ENCODE measurements at places on chromosomes 7 and 10.

GRCh38 chr7:34311591-34311990 lies 346.4 kb upstream of the NPSR1 start:
- no peak for DNase-seq

GRCh38 chr10:119772334-119772733 lies 46.5 kb downstream of the INPP5F start:
- no peak for DNase-seq

DNA sequence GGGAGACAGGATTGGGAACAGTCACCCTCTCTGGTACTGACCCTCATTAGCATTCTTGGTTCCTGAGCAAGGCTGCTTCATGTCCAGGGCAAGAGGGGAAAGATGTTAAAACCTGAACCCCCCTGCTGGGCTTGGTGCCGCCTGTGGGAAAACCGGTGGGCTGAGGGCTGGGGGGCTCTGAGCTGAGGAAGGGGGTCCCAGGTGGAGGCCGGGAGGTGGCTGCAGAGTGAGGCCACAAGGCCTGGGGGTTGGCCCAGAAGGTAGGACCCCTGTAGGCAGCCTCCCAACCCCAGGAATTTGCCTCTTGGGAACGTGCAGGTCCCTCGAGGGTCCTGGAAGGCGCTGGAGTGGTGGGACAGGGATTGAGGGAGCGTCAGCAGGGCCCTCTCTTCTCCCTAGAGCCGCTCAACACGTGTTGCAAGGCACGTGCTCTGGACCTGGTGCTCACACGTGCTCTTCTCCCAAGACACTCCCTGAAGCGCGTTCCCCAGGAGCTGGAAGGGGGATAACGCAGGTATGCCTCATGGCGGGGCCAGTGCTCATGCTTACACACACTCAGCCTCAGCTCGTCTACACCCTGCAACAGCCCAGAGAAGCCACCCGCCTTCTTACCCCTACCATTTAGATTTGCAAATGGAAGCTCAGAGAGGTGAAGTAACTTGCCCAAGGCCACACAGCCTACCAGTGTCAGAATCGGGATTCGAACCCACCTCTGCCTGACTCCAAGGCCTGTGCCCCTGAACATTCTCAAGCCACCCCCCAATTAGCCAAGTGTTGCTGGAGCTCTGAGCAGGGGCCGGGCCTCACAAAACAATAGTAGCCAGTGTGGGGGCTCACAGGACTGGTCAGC lies 64.4 kb downstream of the LHPP start:
- DNase-seq = no peak

DNA sequence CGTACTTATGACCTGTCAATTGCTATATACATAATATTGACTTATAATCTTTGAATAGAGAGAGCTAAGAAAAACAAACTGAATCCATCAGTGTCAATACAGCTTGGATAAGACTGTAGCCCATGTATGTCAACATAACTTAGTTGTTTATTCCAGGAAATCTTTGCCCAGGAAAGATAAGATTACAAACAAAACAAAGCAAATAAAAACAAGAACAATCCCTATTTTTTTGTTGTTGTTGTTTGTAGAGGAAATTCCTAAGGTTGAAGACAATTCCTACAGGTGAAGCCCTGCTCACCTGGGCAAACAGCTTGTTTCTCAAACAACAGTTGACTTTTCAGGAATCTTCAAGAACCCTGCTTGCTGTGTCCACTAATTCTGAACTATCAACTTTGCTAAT lies 76.0 kb downstream of the HYCC1 start:
- no peak for DNase-seq

- peak; percentile 35 for DNase-seq
Measured at GRCh38 chr7:98399890-98400541, 874 bp downstream of the BAIAP2L1 start.

GRCh38 chr10:93726024-93726423 lies 23.6 kb upstream of the FRA10AC1 start:
- DNase-seq = no peak

- DNase-seq = no peak
Measured at GRCh38 chr7:112495156-112495788, 14.5 kb downstream of the LSMEM1 start.

DNA sequence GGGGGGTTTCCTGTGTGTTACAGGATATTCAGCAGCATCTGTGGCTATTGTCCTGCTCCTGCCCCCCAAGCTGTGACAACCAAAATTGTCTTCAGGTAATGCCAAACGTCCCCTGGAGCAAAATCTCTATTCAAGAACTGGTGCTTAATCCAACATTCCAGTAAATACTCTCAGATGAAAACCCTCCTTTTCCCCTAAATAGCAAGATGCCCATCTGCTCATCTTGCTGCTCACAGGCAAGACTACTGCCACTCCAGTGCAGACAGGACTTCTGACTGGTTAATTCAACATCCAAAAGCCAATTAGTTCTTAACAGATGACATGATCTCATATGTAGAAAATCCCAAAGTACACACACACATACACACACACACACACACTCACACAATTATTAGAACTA lies 20.5 kb upstream of the JAZF1 start:
- DNase-seq = no peak

GRCh38 chr7:20786421-20786778 lies 286 bp downstream of the SP8 start:
- no peak for DNase-seq

GRCh38 chr10:131204406-131205152 lies 106.9 kb downstream of the TCERG1L start:
- DNase-seq = no peak

DNA sequence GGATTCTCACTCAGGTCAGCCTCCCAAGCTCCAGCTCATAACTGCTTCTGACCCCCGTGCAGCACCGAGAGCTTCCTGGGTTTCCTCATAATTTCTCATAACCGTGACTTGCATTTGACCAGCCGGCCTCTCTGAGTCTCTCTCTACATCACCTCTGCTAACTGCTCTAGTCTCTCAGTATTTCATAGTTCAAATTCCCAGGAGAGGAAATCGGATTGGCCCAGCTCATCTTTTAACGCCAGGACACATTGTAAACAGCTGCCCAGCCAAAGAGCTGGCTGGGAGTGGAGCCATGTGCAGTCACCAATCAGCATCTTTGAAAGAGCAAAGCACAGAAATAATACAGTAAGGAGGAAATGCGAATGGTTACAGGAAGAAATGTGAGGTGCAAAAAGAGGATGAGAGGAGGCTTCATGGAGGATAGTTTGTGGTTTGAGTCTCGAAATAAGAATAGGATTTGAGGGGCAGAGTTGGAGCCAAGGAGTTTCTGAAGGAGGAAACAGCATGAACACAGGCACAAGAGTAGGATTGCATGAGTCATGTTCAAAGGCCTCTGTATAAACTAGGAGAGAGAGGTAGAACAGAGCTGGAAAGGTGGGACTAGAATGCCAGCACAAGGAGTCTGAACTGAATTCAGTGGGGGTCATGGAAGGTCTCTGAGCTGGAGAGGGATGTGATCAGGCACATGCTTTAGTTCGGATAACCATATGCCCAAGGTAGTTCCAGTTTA lies 15.2 kb upstream of the LBX1 start:
- DNase-seq = no peak

DNA sequence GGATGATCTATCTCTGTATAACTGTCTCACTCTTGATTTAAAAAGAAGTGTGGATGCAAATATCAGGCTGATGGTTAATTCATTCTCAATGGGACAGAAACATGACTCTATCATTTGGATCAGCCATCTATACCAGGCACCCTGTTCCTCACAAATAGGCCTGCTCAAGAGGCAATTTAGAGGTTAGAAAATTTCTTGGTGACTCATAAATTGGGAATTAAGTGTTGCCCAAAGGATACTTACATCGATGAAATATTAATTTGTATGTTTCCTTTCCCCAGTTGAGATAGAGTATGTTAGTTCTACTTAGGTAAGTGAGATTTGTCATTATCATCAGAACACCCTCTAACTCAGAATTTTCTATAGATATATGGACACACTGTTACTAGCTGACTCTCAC lies 57.7 kb downstream of the PRSS58 start:
- DNase-seq = no peak

- no peak for DNase-seq
Measured at GRCh38 chr10:48455392-48456151, 149.1 kb downstream of the MAPK8 start.

GRCh38 chr10:86252556-86252955 lies 114.0 kb downstream of the GRID1 start:
- no peak for DNase-seq

GRCh38 chr7:5698720-5699119 lies 82.7 kb downstream of the RNF216 start:
- no peak for DNase-seq

DNA sequence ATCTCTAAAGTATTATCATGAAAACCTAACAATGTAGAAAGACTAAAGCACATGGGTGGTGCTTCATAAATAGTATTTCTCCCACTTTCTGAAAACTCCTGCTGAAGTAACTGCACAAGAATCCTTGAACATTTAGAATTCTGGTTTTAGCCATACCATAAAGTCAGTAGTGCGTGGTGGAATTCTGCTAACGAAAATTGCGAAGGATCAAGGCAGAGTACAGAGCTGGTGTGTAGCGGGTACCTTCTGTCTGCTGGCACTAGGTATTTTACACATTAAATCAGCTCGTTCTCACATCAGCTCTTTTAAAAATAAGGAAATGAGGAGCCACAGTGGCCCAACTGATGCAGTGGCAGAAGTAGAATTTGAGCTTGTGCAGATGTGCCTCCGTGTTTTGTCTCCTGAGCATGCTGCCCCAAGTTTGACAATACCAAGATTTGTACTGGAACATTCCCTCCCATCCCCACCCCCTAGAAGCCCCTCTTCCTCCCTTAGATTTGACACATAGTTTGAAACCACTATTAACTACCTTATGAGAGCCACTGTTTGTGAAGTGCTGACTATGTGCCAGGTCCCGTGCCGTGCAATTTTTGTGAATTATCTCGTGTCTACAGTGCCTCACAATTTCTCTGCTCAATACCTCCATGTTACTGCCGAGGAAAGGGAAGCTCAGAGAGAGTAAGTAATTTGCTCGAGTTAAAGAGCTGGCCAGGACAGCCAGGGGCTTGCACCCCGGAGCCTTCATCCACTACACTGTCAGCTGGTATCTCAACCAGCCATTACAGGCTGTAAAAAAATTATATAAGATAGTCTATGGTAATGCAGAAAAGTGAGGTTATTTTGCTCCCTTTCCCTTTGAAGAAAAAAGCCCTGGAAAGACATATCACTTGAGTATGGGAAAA lies 66.9 kb downstream of the EGFR start:
- DNase-seq = no peak

DNA sequence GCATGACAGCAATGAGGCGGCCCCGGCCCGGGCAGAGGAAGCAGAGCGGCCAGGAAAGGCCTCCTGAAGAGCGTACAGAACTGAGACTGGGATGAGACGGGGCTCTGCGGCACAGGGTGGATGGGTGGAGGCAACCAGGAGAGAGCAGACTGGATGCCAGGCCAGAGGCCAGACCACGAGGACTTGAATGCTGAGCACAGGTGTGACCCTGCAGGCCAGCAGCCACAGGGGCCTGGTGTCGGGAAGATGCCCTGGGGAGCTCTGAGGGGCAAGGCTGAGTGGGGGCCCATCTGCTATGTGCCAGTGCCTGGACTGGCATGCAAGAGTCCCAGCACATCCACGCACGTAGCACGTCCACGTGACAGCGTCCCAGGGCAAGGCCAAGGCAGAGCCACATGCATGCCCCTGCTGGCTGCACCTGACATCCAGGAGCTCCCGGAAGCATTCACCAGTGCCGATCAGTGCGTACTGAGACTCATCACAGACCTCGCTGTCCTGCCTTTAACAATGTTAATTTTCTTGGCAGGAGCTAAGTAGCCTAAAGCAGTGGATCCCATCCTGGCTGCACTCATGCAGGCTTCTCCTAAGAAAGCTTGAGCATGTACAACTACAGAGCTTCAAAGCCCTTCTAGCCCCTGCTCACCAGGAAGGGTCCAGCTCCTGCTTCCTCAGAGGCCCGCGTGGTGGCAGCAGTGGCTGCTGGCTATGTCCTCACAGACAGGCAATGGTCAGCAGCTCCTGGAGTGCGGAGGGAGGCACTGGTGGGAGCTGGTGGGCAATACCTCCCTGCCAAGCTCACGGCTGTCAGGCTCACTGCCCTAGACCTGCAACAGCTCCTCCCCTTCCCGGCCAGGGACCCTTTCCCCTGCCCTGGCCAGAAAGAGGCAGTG lies 18.0 kb downstream of the GRID1 start:
- no peak for DNase-seq

DNA sequence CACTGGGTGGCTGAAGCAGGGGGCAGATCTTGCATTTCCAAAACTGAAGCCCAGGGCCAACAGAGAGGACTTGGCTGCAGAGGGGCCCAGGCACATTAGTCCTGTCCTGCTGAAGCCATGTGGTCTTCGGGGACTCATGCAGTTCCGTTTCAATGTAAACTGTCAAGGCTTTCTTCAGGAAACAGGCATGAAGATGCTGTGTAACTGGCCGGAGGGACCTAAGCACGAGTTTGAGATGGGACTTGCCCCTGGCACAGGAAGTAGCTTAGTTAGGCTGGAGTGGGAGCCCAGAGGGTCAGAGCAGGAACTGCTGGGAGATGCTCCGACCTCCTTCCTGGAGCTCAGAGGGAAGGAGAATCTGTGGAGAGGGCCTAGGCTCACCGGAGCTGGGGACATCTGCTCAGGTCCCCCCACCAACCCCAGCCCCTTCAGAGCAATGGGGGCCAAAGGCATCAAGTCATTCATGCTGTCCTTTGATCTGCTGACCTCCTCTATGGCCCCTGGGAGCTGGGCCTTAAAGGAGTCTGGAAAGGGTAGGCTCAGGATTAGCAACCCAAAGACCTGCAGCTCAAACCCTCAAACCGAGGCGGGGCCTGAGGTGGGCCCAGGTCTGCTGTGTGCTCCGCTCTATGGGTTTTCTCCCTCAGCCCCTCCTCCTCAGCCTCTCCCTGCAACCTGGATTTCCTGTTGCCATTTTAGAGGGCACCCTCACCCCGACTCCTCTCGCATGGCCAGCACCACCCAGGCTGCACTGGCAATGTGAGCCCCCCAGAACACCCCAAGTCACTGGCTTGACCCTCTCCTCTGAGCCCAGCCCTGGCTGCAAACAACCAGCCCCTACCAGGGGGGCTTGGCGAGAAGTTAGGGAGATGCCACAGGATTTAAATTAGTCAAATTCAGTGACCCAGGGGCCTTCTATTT lies 4.4 kb upstream of the MNX1 start:
- DNase-seq = no peak

DNA sequence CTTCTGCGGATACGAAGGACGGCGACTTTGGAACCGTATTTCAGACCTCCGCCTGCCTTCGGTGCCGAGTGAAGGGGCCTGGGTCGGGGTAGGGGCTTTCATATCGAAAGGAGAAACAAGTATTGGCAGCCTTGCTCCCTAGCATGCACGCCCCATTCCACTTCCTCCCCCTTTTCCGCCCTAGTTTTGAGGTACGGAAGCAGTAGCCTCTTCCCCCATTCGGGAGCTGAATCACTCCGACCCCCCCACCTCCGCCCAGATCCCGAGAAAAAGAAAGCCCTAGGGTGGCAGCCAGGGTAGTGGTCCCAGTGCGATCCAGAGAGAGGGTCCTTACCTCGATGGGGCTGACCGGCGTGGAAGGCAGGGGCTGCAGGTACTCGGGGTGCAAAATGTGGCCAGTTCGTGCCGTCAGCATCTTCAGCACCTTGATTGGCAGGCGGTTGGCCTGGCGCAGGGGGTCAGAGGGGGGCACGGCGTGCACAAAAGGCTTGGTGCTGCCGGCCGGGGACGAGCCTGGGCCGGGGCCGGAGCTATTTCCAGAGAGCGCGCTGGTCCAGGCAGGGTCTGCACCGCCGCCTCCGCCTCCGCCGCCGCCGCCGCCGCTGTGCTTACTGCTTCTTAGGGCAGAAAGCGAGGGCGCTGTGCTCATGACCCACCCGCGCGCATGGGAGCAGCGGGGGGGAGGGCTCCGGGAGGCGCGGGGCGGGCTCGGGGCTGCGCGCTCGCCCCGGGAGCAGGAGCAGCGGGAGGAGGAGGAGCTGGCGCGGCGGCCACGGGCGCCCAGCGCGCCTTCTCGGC lies 594 bp downstream of the ZNF503 start:
- DNase-seq = no peak

Data from K562 (cell line).